ENCODE measurements at places on chromosomes 1 and 21.

GRCh38 chr1:17215545-17215890 lies 10.6 kb downstream of the PADI1 start:
- DNase-seq = no peak

DNA sequence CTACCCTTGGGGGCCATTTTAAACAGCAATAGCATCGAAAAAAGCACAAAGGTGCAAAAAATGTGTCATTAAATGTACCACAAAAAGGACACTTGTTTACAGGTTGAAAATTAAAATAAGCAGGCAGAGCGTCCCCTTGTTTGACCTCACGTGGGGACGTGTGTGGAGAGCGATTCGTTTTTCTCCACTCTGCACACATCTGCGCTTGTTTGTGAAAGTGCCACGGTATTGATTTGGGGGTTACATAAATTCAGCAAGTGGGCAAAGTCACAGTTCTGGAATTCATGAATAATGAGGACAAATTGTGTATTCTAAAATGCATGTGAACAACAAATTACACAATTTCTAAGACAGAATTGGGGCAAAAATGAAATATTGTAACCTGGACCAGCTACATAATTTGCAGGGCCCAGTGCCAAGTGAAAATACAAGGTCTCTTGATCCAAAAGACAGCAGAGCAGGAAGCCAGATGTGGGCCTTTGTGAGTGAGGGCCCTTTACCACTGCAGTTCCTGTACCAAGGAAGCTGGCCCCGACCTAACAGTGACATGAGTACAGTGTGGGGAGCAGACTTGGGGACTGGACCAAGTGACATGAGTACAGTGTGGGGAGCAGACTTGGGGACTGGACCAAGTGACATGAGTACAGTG lies 43.9 kb downstream of the ZBTB18 start:
- DNase-seq = no peak

DNA sequence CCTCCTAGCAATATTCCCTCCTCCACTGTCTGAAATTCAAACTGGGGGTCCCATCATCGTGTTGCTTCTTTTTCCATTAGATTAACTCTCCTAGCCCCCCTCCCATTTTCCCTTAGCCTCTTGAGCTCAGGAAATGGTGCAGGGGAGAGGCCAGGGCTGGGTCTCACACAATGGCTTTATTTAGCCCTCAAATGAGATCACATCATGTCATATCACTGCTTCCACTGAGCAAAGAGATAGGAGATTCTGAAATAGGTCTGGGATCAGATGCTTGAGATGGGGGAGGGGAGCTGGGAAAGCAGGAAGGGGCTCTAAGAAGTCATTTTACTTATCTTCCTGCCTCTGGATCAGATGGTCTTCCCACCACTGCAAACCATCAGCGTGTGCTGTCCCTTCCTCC lies 17.8 kb upstream of the ARHGEF2 start:
- no peak for DNase-seq

DNA sequence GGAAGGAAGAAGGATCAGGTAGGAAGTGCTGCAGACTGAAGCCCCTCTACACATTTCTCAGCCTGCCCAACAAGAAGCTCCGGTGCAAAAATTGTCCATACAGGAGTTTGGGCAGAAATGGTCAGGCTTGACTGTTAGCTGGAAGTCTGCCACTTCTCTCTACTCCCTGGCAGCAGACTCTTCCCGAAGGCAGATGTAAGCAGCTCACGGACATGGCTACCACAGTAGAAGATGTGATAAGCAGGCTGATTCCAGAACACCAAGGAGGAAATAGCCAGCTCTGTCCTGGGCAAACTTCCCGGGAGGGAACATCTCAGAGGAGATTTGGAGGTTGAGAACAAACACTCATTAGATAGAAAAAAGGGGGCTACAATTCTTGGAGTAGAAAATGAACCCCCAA lies 52.6 kb downstream of the TRABD2B start:
- no peak for DNase-seq

- DNase-seq = no peak
Observed at GRCh38 chr1:207866471-207867135, 44.3 kb downstream of the CD34 start.

- DNase-seq = no peak
Observed at GRCh38 chr1:186578325-186579016, 101.8 kb downstream of the PTGS2 start.

- DNase-seq = no peak
Observed at GRCh38 chr1:100089082-100089481, 43.6 kb downstream of the SASS6 start.

- DNase-seq = no peak
Observed at GRCh38 chr1:5725855-5726585, 266.2 kb downstream of the NPHP4 start.

DNA sequence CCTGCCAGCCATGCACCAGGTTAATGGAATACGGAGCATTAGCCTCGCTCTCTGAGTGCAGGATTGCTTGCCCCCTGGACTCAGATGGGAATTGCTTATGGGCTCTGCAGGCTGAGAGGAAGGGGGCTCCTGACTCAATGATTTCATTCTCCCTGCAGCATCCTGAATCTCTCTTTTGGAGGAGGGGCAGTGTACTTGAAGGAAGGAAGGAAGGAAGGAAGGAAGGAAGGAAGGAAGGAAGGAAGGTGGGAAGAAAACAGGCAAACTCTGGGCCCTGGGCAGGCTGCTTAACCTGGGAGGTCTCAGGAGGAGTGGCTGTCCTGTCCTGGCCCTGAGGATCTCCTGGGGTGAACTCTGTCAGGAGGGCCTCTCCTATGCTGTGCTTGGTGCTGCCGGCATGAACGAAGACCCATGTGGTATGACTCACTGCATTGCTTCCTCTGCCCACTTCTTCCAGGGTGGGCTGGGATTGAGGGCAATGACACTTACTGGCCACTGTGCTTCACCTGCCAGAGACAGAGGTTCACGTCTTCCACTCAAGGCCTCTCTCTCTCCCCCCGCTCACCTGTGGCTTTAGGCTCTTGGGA lies 257.1 kb upstream of the CSF3R start:
- no peak for DNase-seq

DNA sequence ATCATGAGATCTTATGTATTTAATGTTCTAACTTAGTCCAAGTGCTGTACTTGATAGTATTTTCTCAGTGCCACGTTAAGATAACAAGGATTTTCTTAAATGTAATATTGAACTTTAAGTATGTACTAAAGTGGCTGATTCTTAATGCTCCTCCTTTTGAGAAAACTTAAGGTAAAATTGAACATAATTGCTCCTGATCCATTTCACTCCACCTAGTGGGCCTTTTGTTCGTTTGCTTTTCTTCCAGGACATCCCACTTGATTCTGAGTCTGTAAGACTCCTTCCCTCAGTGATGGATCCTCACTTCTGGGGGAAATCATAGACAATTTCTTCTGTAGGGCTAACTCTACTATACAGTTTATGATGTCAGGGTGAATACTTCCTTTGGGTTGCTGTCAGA lies 173.1 kb downstream of the LMO4 start:
- no peak for DNase-seq

DNA sequence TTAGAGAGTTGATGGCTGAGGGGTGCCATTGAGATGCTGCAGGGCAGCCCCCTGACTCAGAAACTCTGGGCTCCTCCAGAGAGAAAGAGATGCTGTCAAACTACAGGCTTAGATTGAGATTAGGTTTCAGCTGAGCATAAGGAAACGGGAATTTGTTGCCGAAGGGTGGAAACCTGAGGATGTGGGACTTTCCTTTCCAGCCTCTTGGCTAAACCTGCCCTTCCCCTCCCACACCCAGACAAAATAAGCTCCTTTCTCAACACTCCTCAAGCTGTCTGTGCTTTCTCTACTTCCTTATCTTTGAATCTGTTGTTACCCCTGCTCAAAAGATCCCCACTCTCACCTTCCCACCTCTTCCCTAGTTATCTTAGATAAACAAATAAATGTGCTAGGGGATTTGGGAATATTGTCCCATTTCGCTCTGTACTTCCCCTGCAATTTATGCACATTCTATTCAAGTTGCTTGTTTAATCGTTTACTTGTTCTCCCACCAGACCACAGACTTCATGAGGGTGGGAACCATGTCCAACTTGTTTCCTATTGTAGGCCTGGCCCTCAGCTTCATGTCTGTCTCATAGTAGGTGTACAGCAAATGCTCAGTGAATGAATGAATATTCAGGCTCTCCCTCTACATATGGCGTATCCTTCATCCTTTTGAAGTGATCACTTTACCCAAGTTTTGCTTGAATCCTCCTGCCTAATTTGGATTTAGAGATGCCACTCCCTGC lies 30.6 kb upstream of the MARK1 start:
- DNase-seq = no peak

DNA sequence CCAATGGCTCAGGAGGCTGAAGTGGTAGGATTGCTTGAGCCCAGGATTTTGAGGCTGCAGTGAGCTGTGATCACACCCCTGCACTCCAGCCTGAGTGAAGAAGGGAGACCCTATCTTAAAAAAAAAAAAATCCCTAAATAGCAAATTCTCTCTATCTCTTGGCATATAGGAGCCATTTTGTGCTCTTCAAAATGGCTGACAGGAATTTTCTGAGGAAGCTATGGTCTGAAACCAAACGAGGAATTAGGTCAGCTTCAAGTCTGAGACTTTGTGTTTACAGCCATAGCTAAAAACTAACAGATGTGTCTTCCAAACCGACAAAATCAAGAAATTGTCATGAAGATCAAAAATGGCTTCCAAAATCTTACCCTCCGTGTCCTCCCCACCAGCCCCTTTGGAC lies 10.6 kb downstream of the CD247 start:
- no peak for DNase-seq

DNA sequence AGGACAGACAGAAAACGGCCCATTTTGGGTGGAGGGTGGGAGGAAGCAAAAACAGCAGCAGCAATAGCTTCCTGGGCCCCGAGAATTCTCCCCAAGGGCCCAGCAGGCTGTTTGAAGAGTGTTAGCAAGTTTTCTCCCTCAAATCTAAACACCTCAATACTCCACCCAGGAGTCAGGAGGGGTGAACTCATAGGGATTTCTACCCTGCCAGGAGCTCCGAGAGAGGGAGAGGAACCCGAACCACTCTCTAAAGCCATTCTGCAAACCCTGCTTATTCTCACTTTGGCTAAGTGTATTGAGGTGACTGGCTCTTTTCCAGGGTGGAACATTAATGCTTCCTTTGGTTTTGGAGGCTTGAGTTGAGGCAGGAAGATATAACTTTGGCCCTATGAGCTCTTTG lies 55.6 kb upstream of the PPM1J start:
- no peak for DNase-seq

- DNase-seq = no peak
Observed at GRCh38 chr1:26700711-26701110, 4.9 kb downstream of the ARID1A start.

- DNase-seq = no peak
Observed at GRCh38 chr21:36641346-36641745, 57.6 kb upstream of the SIM2 start.

DNA sequence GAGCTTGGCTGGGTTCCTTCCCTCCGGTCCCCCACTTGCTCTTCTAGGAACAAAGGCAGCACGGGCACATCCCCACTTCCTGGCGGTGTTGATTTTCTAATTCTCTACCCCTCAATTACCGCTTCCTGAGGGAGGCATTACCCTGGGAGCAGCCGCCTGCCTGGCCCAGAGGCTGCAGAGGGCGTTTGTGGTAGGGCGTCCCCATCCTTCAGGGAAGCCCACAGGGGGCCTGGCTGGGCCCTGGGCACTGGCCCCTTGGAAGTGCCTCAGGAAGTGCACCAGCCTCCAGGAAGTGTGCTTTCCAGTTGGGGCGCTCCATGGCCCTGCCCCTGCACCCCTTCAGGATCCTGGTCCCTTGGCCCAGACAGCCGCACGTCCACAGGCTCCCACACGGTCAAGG lies 42.1 kb upstream of the CASZ1 start:
- no peak for DNase-seq

DNA sequence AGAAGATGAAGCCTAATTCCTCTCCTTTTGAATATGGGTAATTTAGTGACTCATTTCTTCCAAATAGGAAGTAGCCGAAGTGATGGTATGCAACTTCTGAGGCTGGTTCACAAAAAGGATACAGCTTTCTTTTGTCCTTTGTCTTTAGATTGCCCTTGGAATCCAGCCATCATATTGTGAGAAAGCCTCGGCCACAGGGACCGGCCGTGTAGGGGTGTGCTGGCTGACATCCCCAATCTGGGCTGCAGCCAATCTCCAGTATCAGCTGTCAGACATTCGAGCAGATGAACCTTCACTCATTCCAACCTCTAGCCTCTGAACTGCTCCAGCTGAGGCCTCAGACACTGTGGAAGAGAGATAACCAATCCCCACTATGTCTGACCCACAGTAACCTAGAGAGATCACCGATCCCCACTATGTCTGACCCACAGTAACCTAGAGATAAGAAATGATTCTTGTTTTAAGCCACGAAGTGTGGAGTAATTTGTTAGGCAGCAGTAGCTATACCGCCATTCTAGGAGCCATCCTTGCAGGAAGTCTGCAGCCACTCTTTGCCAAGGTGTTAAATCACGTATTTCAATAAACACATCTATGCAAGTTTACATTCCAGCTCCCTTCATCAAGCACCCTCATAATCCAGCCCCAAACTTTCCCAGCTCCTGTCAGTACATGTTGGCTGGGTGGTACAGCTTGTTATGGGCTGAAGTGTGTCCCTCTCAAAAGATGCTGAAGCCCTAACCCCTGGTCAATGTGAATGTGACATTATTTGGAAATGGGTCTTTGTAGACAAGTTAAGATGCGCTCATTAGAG lies 2.9 kb upstream of the DIP2A start:
- DNase-seq = no peak

GRCh38 chr1:9850442-9851162 lies 26.8 kb upstream of the CLSTN1 start:
- DNase-seq = no peak

- DNase-seq = no peak
Observed at GRCh38 chr1:71542155-71542554, 461.3 kb upstream of the ZRANB2 start.

- no peak for DNase-seq
Observed at GRCh38 chr1:23562137-23562876, 3.0 kb upstream of the ID3 start.

DNA sequence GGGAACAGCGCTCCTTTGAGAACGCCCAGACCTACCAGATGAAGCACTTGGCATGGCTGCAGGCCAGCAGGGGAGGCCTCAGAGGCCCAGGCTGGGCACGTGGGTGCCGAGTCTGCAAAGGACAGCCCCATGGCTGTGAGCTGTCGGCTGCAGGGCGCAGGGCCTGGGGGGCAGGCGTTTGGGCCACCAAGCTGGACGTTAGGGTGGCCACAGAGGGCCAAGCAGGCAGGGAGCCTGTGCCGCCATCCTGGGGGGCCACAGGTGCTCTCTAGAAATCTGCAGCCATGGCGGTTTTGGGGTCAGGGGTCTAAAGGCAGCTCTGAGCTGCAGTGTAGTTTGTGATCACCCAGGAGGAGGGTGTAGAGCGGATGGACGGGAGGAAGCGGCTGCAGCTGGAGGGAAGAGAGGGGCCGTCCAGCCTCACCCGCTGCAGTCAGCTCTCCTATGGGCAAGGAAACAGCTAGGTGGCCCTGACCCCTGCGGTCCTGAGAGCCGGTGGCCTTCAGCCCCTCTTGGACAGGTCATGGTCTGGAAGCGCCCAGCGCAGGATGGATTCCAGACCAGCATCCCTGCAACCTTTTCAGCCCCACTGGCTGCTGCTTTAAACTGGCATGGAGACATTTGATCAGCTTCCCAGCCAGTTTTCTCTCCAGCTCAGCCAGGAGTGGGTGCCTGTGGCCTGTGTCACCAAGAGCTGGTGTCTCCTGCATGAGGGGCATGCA lies 11.0 kb downstream of the IBA57 start:
- DNase-seq = no peak

All from stimulated activated CD4-positive, alpha-beta T cell treated with anti-CD3 and anti-CD28 coated beads, Interleukin-15, amount 100 ng/mL, for 1 hour (primary cell).